AG04449 (cell line): ENCODE measurements at places on chromosomes 5 and 9.

DNA sequence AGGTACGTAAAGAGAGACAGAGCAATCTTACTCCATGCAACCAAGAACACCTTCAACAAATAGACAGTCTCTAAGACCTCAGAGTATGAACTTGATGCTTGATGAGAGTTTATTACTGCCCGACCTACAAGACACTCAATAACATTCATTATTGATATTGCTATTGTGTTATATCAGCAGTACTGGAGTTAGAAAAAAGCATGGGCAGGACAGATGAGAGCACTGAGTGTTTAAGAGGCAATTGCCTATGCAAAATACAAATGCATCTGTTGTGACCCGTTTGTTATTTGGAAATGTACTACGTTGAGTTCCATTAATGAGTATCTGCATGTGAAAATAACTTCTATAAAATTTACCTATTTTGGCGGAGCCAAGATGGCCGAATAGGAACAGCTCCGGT lies 8.1 kb upstream of the MARCOL start:
- DNase-seq, result no peak

GRCh38 chr5:139277171-139277570 lies 16.4 kb upstream of the MATR3 start:
- DNase-seq, result no peak

GRCh38 chr9:104836235-104836634 lies 72.3 kb downstream of the NIPSNAP3B start:
- DNase-seq, result no peak

DNA sequence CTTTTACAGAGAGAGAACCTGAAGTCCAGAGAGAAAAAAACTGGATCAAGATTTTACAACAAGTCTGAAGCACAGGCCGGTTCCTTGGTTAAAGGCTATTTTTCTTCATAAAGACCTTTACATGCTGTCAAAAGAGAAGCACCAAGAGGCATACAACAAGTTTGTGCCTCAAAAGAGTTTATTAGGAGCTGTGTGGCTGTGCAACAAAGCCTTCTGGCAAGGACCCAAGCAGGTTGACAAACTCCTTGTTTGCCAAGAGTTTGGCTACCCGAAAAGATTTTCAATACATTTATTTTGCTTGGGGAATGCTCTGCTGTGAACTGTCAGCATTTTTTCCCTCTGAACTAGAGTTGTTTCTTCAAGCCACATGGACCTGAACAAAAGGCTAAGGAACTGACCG lies 202.9 kb upstream of the RAD23B start:
- DNase-seq, result no peak

- no peak for DNase-seq
Observed at GRCh38 chr9:113499876-113500497, 36.5 kb downstream of the RGS3 start.

DNA sequence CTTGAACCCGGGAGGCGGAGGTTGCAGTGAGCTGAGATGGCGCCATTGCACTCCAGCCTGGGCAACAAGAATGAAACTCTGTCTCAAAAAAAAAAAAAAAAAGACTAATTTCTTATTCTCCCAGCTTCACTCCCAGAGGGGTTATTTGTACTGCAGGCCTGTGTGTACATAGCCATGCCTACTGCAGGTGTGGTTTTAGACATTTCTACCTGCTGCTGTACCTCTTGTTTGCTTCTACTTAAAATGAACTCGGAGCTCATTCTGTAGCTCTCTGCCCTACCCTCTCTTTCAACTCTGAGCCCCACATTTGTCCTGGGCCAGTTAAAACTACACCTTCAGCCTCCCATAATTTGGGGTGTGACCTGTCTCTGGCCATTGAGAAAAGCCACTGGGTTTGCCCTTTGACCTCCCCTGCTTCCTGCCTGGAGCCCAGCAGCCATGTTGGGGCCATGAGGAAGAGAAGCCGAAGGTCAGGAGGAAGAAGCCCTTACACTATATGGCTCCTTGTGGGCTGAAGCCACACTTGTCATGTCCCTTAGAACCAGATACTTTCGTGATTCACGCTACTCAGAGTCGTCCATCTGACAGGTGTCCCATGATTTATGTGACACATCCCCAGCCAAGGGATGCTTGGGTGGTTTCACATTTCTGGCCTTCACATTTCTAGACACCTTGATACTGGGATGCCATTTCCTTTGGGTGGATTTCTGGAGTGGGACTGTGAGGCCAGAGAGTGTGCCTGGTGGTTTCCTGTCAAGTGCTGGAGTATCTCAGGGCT lies 9.4 kb upstream of the CARD19 start:
- no peak for DNase-seq

GRCh38 chr9:16884373-16884772 lies 13.9 kb upstream of the BNC2 start:
- no peak for DNase-seq

- no peak for DNase-seq
Observed at GRCh38 chr9:72769546-72769945, 183.3 kb downstream of the ALDH1A1 start.

DNA sequence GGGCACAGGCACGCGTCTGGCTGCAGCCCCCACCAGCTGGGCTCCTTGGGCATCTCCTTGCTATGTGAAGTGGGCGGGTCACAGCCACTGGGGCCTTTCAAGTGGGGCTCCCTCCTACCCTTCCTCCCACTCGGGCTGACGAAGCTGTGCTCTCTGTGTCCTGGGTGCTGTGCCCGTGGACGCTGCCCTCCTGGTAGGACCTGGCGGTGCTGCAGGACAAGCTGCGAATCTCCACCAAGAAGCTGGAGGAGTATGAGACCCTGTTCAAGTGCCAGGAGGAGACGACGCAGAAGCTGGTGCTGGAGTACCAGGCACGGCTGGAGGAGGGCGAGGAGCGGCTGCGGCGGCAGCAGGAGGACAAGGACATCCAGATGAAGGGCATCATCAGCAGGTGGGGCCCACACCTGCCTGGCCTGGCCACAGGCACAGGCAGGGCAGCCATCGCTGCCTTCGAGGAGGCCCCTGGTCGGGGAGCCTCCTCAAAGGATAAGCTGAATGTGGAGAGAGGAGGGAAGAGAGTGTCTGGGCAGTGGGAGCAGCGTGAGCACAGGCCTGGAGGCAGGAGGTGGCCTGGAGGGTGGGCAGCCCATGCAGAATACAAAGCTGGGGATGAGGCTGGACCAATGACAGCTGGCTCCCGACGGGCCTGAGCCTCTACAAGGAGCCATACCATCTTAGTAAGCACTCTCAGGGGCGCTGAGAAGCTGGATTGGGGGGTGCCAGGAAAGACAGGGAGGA lies 124.7 kb downstream of the DAB2IP start:
- DNase-seq, result no peak

- no peak for DNase-seq
Observed at GRCh38 chr9:89873801-89874200, 269.0 kb downstream of the GADD45G start.

GRCh38 chr5:180179442-180180420 lies 29.3 kb downstream of the RASGEF1C start:
- DNase-seq, result no peak

DNA sequence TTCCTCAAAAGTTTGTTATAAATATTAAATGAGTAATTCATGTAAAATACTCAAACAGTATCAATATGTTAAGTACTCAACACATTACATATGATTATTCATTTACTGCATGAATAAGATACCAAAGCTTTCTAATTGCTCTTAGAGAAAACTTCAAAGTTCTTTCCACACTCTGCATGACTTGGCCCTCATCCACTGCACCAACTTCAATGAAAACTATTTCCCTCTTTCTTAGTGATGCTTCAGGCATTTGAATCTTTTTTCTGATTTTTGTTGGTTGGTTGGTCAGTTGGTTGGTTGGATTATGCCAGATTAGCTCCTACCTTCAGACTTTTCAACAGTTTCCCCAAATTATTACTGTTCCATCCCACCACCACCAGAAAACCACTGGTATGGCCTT lies 314.7 kb upstream of the RGMB start:
- DNase-seq, result no peak

- DNase-seq, result no peak
Observed at GRCh38 chr9:131104016-131104740, 7.8 kb downstream of the AIF1L start.

GRCh38 chr5:44372028-44372427 lies 17.2 kb downstream of the FGF10 start:
- no peak for DNase-seq

- DNase-seq, result no peak
Observed at GRCh38 chr9:696332-697323, 144.9 kb upstream of the DMRT1 start.

- no peak for DNase-seq
Observed at GRCh38 chr5:42887575-42887974, 75.9 kb upstream of the SELENOP start.

- DNase-seq, result no peak
Observed at GRCh38 chr5:102819634-102820033, 64.5 kb downstream of the PAM start.

- no peak for DNase-seq
Observed at GRCh38 chr9:100473276-100474081, 530 bp downstream of the TMEFF1 start.

DNA sequence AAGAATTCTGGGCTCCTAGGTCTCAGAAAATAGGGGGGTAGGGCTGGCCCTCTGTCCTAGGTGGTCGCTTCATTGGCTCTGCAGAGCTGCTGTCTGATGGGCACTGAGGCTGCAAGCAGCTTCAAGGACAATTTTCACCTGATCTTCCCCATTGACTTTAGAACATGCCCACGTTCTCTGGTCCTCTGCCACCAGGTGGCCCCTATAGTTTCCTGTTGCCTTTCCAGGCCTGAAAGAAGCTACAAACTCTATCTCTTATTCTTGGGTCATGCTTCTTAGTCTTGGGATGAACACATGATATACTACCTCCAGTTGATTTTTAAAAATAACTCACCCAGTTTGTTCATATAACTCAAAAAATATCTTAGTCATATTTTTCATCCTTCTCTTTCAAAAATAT lies 26.3 kb downstream of the SPZ1 start:
- DNase-seq, result no peak

DNA sequence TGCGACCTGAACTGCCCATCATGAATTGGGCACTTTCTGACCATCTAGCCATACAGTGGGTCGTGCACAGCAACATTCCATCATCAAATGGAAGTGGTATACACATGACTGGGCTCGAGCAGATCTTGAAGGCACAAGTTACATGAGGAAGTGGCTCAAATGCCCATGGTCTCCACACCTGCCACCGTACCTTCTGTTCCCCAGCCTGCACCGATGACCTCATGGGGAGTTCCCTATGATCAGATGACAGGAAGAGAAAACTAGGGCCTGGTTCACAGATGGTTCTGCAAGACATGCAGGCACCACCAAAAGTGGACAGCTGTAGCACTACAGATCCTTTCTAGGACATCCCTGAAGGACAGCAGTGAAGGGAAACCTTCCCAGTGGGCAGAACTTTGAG lies 21.8 kb downstream of the MTMR12 start:
- no peak for DNase-seq

DNA sequence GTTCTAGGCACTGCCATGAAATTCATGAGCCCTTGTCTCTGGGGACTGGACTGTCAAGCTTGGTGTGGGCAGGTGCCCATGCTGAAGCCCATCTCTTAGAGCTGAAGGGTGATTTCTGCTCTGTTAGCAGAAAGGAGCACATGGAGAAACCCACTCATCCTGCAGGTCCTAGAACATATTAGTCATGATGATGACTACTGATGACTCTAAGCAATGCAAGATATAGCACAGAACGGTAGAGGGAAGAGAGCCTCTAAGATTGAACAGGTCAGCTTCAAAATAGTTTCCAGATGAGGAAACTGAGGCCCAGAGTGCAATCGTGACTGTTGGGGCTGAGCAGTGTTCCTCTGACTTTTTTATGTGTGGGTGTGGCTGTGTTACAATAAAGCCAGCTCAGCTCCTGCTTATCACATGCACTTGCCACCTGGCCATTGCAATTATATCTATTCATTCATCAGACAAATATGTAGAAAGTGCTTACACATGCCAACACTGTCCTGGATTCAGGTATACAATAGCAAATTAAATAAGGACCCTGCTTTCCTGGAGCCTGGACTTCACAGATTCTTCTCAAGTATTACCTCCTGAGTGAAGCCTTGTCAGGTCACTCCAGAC lies 140.2 kb upstream of the BRINP1 start:
- no peak for DNase-seq

DNA sequence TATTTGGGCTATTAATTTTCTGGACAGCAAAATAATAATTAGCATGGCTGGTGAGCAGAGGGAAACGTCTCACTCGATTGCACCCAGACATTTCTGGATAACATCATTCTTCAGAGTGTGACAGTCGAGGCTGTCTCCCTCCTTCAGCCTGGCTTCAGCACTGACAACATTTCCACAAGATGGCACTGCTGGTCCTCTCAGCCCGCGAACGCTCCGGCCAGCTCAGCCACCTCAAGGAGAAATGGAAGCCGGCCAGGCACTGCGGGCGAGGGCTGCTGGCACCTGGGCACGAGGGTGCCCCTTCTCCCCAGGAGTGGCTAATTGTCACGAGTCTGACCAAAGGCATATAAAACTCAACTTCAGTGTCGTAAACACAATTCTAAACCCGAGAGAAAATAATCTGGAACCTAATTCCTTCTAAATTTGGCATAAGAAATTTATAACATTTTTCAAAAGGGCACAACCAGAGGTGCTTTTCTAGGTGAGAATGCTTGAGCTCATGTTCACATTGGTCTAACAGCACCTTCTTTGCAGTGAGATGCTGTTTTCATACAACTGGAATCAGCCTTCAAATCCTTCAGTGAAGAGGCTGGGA lies 65.9 kb downstream of the DAP start:
- DNase-seq, result no peak

GRCh38 chr5:115775999-115776398 lies 40.5 kb downstream of the CDO1 start:
- no peak for DNase-seq

- DNase-seq, result no peak
Observed at GRCh38 chr5:149951138-149951749, 6.7 kb upstream of the PDE6A start.

- DNase-seq, result no peak
Observed at GRCh38 chr9:136977223-136977622, at the start of gene PTGDS. TSS of gene PTGDS (plus strand) at chr9:136977504. CDS start at chr9:136977579, 75 bp downstream.

GRCh38 chr9:69040646-69041045 lies 5.1 kb downstream of the FXN start:
- DNase-seq, result no peak

DNA sequence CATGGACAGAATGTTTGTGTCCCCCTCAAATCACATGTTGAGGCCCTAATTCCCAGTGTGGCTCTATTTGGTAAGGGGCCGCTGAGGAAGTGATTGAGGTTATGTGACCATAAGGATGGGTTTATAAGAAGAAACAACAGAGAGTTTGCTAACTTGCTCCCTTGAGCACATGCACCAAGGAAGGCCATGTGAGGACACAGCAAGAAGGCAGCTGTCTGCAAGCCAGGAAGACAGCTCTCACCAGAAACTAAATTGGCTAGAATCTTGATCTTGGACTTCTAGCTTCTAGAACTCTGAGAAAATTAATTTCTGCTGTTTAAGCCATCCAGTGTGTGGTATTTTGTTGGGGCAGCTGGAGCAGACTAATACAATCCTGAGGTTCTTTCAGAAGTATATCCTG lies 35.2 kb upstream of the CDC42SE2 start:
- no peak for DNase-seq
